Nucleus accumbens (tissue), 56 donors: ENCODE measurements at places on chromosomes 11 and 22.

GRCh38 chr11:33315822-33316221 lies 58.6 kb downstream of the HIPK3 start:
- no peak for DNase-seq

DNA sequence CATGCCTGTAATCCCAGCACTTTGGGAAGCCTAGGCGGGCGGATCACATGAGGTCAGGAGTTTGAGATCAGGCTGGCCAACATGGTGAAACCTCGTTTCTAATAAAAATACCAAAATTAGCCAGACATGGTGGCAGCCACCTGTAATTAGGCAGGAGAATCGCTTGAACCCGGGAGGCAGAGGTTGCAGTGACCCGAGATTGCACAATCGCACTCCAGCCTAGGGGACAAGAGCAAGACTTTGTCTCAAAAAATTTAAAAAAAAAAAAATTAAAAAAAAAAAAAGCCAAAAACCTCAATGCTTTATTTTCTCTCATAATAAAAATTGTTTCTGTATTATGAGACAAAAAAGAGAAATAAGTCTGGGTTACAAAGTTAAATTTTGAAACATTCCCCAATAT lies 54.2 kb downstream of the RDX start:
- DNase-seq, result no peak

GRCh38 chr11:75470476-75471080 lies 37.6 kb upstream of the KLHL35 start:
- DNase-seq, result no peak

DNA sequence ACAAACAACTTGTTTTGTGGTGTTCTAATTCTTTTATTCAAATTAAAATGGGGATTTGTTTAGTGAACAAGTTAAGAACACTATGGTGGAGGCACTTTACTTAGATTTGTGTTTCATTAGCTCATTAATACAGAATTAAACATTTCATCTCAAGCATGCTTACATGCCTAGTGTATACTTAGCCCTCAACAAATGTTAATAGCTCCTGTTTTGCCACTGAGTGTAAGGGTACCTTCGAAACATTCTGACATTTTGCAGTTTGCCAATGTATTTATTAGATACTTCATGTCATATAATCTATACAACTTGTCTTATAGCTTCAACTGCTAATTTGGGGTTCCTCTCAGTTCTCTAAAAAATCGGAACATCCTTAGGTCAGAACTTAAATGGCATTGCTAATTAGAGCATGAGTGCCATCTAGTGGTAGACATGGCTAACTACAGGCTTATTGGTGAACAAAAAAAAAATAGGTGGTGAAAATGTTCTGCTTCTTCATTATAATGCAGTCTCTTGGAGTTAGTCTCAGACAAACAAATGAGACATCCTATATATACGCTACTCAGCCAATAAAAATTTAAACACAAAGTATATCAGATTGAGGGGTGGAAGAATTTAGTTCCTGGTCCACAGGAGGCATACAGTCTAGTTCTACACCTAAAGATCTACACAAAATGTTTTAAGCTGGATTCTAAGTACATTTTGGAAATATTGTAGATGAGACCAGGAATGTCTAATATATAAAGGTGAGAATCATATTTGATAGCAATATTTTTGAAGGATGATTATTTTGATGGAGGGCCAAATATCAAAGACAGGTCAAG lies 4.9 kb upstream of the CNTN5 start:
- no peak for DNase-seq
